ENCODE measurements at places on chromosomes 7 and 10.

DNA sequence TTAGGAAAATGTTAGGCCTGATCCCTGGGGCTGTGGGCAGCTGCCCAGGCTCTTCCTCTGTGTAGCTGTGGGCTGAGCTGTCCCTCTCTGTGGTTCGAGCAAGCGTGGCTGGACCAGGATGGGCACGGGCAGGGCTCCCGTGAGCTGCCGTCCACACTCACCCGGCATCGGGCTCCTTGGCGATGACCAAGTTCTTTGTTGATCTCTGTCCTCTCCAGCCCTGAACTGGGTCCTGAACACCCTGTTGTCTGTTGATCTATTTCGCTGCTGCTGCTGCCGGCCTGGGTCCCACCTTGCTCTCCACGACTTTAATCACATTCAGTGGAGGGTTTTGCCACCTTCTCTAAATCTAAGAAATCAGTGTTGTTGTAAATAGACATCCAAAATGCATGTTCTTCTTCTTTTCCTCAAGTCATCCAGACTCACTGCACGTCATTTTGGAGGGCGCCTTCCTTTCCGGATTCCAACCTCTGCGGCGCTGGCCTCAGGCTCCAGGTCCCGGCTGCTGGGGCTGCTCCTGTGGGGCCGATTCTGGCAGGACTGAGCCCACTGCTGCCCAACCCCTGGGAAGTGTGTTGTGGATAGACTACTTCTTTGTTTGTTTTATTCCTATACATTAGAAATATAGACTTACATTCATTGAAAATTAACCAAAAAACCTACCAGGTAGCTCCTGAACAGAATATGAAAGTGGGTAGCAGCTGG, 100.6 kb downstream of the DYNC2I1 start:
- no peak for DNase-seq

DNA sequence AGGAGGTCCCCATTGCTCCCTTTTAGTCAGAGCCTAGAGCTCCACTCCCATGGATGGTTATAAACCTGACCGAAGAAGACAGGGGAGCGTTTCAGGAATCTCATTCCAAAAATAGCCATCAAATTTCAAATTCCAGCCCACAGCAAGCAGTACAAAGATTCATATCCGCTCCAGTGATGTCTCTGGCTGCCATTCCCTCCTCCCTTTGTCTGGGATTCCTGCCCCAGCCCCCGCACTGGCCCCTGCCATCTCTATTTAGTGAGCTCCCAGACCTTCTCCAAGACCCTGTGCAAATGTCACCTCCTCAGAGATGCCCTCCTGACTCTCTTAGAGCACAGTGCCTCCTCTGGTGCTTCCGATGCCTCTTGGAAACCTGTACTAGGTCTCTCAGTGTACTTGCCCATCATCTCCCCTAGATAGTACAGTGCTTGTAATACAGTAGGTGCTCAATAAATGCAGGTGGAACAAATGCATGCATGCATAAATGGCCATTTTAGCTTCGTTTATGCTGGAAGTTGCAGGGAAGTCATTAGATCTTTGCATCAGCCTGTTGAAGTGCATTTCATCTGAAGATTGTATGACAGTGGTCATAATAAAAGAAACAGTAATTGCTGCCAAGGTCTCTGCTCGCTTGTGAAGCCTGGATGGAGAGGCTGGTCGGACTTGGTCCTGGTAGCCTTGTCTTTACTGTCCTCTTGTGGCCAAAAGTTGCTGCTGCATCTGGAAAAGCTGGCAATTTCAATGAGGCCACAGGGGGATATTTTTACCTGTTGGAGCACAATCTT, 32.0 kb upstream of the HABP2 start:
- DNase-seq = peak; percentile 80

DNA sequence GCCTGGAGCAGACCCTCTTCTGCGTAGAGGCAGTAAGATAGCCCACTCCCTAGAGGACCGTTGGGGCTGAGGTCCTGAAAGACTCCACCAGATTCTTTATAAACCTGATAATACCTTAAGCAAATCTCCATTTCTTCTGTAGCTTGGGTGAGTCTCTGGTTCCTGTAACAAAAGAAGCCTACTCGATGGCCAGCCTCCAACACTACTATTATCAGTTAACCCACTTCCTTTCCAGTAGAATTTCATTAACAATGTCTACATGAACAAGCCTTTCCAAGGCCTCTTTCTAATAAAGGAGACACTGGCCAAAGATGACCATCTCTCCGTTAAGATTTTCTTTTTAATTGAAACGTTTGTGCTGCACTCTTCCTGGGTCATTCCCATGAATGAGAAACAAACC, 201.7 kb upstream of the KCTD7 start:
- no peak for DNase-seq

DNA sequence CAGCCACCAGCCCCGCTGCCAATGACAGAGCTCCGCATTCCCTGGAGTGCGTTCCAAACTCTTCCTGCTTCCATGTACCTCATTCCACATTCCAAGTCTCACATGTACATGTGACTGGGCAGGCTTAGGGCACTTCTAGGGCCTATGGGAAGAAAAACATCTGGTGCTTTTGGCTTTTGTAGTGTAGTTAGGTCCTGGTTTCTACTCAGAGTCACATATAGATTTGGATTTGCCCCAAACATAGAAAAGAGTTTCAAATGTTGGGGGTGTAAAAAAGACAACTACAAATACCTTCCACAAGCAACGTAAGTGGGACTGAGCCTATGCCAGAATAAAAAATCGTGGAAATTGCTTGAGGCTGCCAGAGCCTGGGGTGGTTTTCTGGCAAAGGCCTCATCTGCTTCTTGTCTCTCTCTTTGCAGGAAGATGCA, 84.1 kb downstream of the ZNF467 start:
- DNase-seq = no peak

GRCh38 chr7:12643644-12644043, 43.8 kb upstream of the ARL4A start:
- DNase-seq = no peak

GRCh38 chr7:105213611-105214010, 175.1 kb downstream of the SRPK2 start:
- DNase-seq = no peak

DNA sequence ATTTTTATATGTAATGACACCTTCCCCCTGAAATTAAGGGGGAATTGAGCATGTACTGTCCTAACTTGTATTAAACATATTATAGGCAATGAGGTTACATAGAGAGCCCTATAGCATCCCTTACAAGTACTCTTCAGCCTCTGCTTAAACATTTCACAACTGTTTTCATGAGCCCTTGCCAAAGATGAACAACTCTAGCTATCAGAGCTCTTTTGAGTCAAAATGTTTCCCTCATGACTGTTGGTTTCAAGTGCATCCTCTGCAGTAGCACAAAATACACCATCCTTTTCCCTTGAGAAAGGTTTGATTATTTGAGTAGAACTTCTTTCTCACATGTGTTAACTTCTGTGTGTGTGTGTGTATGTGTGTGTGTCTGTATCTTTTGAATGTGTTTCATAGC, 1157.6 kb upstream of the CELF2 start:
- no peak for DNase-seq

- peak; percentile 52 for DNase-seq
Measured at GRCh38 chr10:119090968-119091367, 10.4 kb upstream of the EIF3A start.

- DNase-seq = no peak
Measured at GRCh38 chr10:123148414-123149161, 652 bp downstream of the HMX2 start.

- no peak for DNase-seq
Measured at GRCh38 chr7:132106491-132106890, 469.8 kb downstream of the PLXNA4 start.

DNA sequence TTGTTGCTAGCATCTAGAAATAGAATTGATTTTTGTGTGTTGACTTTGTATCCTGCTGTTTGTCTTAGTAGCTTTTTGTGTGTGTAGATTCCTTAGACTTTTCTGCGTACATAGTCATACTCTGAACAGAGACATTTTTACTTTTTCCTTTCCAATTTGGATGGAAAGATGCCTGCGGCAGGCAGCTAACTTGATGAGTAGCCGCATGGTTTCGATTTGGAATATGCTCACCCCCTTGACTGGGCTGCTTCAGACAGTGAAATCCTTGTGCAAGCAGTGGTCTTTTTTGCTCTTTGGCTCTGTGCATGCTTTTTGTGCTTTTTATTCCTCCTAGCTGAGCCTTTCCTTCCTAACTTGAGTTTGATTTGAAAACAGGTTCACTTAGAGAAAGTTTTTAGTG, 71.8 kb downstream of the HHEX start:
- no peak for DNase-seq

- DNase-seq = no peak
Measured at GRCh38 chr7:83697804-83698530, 49.0 kb upstream of the SEMA3E start.

DNA sequence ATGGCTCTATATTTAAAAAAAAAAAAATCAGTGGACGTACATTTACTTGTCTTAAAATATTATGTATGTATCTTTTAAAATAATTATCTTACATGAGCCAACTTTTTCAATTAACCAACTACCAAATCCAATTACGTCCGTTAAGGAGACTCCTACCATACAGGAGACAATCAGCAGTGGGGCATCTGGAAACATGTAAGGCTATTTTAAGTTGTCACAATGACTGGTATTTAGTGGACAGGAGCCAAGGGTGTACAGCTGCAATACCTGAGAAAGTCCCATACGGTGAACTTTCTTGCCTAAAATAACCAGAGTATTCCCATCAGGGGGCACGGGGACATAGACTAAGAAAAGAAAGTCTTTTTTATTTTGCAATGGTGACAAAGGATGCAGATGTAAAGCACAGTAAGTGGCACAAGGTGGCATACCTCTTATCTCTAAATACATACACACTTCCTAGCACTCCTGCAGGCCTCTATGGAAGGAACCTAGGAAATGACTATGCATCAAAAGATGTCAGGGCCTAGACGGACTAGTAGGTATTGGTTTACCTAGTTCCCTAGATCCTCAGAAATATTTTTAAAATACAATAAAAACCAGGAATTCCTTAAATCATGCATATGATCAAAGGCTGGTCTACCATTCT, 16.0 kb upstream of the TLL2 start:
- DNase-seq = no peak
